NCI-H2081 (cell line): ENCODE measurements at places on chromosomes 2 and 18.

DNA sequence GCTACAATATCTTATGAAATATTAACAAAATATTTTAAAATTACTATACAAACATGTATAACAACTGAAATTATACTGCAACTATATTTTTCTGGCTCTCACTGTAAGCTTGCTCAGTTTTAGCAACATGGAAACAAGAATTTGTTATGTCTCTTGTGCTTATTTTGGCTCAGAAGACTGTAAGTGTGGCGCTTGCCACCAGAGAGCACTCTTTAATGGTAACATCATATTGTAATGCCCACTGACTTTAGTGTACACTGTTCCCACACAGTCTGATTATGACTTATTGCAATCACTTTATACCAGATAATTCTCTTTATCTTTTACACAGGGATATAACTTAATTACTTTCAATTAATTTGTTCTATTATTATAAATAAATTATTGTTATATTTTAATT, 1500.6 kb upstream of the TMEFF2 start:
- peak; percentile 73 for DNase-seq

DNA sequence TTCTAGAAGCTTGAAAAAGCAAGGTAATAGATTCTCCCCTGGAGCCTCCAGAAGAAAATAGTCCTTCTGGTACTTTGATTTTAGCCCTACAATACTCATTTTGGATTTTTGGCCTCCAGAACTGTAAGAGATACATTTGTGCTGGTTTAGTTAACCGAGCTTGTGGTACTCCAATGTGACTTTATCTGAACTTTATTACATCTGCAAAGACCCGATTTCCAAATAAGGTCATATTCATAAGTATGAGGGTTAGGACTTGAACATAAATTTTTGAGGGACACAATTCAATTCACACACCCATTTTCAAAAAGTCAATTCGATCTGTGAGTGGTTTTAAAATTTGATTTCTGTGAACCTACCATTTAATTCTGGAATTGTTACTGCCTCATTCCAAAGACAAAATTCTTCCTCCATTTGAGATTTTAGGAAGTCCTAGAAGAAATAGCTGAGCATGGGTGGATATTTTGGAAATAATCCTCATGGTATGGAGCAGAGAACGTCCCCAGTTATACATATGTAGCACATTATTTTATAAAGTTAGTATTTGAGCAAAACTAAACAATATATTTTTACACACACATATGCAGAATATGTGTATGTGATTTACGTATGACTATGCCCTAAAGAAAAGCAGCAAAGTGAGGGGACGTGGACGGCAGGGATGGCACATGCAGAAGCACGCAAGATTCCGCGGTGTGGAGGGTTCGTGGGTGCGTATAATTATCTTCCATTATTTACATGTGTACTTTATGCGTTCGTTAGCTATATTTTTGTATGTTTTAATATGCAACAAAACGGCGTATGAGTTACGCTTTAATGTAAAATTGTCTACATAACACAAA, 905 bp upstream of the NUP35 start:
- peak; percentile 44 for DNase-seq

GRCh38 chr2:24917086-24917485, 3.0 kb downstream of the ADCY3 start:
- DNase-seq: no peak

- no peak for DNase-seq
These were observed 22.3 kb downstream of the PXDN start for GRCh38 chr2:1721706-1722646.

GRCh38 chr18:6602365-6602764, 127.2 kb upstream of the ARHGAP28 start:
- no peak for DNase-seq

- DNase-seq: no peak
These were observed 96.6 kb downstream of the ALPK2 start for GRCh38 chr18:58532298-58532697.

- no peak for DNase-seq
These were observed 53.0 kb upstream of the NDUFV2 start for GRCh38 chr18:9049495-9049809.

- no peak for DNase-seq
These were observed 149.3 kb upstream of the PGAP1 start for GRCh38 chr2:197075754-197076337.

GRCh38 chr2:185291035-185291647, 447.5 kb upstream of the FSIP2 start:
- DNase-seq: no peak

DNA sequence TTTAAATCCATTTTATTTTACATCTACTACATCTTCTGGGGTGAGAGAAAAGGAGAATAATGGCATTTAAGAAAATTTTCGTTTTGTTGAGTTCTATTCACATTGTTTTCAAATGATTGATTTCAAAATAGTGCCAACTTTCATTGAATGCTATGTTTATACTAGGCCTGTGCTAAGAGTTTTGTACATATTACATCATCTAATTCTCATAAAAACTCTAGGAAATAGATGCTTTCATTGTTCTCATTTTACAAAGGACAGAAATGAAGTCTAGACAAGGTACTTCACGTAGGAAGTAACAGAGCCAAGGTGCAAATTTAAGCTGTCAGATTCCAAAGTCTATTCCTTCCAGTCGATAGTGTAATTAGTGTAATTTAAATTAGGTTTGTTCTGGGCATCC, 402.8 kb upstream of the UBE2E3 start:
- DNase-seq: no peak

DNA sequence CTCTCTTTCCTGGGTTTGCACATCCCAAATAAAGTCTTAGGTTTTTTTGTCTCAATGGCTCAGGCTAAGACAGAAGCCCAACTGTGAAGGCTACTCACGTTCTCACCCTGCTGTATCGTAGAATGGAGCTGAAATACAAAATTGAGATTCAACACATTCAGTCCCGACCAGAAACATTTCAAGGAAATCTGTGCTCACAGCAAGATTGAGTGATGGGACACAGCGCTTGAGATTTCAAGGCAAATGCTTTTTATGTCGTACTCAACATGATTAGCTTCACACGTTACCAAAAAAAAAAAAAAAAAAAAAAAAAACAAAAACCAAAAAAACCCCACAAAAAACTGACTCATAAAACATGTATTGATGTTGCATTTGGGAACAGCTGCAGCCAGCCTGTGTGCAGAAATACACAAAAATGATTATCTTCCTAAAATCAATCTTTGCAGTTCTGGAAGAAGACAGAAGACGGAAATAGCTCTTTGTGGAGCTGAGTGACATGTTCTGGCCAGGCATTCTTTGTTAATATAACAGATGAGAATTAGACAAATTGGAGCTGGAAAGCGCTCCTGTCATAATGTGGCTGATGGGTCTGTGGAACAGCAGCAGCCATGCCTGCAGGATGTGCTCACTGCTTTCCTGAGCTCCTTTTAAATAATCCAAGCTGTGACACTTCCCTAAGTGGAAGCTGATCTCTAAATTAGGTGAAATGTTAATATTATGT, 453.2 kb downstream of the LPIN1 start:
- DNase-seq: no peak

DNA sequence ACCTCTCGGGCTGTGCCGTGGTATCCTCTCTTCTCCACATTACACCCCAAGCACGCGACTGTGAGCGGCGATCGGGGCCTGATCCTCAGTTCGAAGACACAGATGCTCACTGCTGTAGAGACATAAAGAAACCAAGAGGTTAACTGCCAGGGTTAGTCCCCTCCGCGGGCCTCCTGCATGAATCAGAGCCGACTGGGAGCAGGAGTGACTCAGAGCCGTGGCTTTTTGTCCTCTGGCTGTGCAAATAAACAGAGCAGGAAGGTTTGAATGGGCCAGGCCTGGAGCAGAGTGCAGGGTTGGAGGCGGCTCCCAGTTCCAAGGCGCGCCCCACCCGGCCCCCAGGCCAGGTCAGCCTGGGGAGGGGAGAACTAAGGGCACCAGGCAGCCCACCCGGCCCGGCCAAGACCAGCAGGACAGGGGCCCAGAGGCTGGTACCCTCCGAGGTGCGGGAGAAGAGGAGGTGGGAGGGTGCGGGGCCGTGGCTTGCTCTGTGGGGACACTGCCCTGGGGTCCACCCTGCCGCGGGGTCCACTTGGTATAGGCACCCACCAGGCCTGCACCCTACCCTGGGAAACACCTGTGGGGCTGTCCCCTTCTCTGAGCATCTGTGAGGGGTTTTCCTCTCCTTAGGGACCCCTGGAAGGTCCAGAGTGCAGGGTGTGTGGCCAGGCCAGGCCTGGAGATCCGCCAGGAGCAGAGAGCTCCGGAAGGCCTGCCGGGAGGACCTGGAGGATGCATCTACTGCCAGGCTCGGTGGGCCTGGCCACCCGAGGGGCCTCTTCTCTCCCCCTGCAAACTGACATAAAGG, 16.5 kb downstream of the TWIST2 start:
- DNase-seq: no peak

- DNase-seq: no peak
These were observed 45.3 kb downstream of the BIN1 start for GRCh38 chr2:127061375-127062273.

- DNase-seq: no peak
These were observed 241.1 kb downstream of the SMAD2 start for GRCh38 chr18:47689371-47689770.

DNA sequence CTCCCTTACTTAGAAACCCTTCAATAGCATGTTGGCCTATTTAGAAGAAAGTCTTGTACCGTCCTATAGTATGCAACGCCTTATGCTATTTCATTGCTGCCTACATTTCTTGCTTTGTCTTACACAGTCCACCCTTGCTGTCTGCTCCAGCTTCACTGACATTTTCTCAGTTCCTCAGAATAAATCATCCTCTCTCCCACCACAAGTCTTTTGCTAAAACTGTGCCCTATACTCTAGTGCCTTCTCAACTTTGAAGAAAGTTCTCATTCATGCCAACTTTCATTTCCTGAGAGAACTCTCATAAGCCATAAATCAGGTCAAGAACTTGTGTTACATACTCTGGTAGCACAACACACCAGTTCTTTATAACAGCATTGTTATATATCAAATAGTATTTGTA, 54.3 kb upstream of the COL3A1 start:
- no peak for DNase-seq

GRCh38 chr2:197158591-197159550, 151.7 kb downstream of the ANKRD44 start:
- no peak for DNase-seq

DNA sequence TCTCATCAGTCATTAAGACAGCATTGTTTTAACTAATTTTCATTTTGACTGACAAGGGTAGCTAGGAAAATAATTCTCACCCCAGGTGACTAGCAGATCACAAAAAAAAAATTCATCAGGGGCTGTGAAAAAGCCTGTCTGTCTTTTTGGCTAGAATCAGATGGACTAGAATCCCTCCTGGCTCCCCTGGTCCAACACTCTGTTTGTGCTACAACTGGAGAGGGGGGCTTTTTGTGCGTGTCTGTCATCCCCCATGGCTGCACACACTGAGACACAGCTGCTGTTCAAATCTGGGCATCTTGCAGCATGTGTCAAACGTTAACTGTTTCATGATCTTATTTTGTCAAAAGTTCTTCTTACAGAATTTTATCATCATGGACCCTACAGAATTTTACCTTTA, 51.2 kb downstream of the KIAA2012 start:
- DNase-seq: no peak
